H4 (cell line): ENCODE measurements at places on chromosomes 2 and 18. TPM values are rescaled to one million over a fixed set of nuclear protein-coding genes. Genes with fewer than 3 reads are reported as not detected.

DNA sequence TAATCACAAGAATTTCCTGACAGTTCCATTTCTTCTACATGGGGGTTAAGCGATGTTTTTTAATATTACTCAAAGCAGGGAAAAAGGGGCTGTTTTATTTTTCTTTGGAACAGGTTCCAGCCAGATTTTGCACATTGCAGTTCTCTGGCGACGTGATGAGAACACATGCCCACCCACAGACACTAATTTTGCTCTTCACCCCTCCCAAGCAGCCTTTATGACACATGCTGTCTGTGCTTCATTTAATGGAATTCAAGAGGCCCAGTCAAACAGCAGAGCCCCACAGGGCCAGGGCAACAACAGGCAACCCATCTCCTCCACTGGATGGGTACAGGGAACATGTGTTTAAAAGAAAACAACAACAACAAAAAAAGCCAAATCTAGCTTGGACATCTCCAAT, 70.8 kb downstream of the SPRED2 start:
- DNase-seq: no peak

DNA sequence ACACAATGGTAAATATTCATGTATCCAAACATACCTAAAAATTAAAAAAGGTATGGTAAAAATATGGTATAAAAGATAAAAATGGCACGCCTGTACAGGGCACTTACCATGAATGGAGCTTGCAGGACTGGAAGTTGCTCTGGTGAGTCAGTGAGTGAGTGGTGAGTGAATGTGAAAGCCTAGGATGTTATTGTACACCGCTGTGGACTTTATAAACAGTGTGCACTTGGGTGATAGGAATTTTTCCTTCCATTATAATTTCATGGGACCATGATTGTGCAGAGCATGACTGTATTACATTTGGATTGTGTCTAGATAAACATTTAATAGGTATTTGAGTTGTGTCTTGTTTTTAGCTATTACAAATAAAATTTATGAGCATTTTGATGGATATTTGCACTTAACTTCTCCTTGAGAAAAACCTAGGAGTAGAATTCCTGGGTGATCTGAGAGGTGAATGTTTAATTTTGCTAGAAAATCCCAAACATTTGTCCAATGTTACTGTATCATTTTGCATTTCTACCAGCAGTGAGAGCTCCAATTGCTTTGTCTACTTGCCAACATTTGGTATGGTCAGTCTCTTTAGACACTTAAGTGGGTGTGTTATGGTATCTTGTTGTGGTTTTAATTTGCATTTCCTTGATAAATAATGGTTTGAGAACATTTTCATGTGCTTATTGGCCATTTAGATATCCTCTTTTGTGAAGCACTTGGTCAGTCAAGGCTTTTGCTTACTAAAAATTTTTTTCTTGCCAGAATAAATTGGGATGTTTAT, 81.7 kb downstream of the BCL2L11 start:
- peak; percentile 65 for DNase-seq

DNA sequence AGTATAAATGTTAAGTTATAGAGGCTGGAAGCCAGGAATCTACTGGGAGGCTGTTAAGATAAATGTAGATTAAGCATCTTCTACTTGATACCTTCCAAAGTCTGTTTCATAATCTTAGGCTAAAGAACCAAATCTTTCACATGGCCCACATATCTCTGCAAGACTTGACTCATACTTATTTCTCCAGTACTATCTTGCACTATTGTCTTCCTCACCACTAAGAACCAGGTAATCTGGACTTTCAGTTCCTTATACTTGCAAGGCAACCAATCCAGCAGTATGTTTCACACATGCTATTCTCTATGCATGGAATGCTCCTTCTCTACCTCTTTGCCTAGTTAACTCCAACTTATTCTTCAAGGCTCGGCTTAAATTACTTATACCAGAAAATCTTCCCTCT, 62.2 kb downstream of the RBMS1 start:
- DNase-seq: no peak

DNA sequence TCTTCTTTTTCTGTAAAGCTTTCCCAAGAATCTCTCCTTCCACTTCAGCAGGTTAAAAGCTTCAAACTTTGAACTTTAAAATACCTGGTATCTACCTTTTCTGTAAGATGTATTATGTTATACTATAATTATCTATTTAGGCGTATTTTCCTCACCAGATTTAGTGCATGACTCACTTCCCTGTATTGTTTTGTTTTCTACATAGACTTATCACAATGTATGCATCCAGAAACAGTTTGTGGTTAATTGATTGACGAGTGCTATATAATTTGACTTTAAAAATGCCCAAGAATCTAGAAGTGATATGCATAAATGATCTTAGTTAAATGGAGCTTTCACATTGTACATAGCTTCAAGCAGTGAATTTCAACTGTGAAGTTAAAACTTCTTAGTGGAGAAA, 473.9 kb upstream of the CDH2 start:
- DNase-seq: no peak

Gene UNC80
- total RNA-seq: not detected in 2 replicates

Gene ARL6IP6
- total RNA-seq: 37.3 and 45.9 TPM in 2 replicates

Gene TTN
- total RNA-seq: not detected in 2 replicates
